NCI-H1092 treated with DMSO at 0.1 percent for 48 hours (cell line): ENCODE measurements at places on chromosomes 2 and 18.

DNA sequence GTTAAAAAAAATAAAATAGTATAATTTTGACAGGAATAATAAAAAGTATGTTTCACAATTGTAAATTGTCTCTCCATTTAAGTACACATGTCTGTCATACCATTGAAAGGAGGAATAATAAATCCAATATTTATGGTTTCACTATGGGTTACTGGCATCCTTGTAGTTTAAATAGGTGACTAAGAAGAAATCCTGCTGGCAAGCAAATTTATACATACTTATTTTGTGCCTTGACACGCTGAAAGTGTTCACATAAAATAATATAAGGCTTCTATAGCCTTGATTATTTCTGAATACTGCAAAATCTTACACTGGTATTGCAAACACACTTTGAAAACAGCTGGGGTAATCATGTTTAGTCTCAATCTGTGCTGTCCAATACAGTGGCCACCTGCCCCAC is 138.3 kb upstream of the ETAA1 start:
- DNase-seq, result no peak

- peak; percentile 47 for DNase-seq
Observed at GRCh38 chr2:70085711-70086277, 1.5 kb upstream of the PCBP1 start.

DNA sequence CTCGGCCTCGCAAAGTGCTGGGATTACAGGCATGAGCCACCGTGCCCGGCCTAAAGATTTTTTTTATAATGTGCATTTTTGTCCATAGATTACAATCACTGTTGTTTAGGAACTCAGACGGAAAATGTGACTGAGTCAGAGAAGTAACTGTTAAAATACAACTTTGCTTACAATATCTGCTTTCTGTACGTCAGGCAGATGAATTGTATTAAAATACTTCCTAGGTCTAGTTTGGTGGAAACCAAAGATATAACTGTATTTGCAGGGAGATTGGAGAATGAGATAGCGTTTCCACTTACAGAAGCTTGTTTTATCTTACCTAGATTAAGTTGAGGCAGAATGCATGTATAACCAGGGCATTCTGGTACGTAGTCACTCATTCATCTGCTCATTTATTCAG is 36.7 kb downstream of the ASAP2 start:
- no peak for DNase-seq

DNA sequence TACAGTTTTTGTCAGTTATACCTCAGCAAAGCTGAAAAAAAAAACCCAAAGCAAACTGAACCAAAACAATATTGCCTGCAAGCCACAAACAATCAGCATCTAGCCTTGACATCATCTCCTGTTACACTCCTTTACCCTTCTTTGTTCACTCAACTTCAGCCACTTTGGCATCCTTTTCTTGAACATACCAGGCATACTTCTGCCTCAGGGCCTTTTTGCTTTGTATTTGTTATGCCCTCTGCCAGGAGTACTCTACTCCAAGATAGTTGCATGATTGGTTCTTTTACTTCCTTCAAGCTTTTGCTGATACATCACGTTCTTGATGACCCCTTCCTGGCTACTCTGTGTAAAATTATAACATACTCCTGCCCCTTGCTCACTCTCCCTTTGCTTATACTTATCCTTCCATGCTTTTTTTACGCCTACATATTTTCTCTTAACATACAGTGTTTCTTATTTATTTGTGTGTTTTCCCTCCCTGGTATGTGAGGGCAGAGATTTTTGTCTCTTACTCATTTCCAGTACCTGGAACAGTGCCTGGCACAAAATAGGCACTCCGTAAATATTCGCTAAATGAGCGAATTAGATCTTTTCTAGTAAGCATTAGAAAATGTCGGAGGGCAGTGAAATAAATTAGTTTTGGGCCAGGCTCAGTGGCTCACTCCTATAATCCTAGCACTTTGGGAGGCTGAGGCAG is 12.7 kb downstream of the ABI2 start:
- DNase-seq, result no peak

DNA sequence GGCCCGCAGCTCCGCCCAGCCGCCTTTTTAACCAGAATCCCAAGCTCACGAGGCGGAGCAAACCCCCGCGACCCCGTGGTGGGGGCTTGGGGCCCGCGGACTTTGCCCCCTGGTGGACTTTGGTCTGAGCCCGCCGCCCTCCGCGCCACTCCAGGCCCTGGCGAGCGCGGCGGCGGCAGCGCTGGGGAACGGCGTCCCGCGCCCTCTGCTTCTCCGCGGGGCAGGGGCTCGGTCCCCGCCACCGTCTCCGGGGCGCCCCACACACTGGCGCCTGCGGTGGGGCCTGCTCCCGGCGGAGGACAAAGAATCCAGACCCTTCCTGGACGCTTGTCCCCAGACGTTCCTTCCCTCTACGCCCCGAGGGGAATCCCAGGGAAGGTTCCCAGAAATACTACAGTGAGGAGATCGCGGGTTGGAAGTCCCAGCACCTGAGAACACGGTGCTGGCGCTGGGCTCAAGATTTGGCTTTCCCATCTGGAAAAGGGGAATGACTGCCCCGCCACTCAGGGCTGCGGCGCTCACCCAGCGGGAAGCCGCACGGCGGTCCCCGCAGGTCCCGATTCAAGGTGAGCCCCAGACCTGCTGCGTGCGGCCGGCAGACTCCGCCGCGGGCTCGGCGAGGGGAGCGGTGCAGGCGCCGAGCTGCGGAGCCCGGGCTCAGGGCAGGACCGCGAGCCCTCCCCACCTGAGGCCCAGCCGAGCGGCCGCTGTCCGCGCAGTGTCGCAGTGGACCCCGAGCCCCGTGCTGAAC is at the start of gene HAAO:
Gene HAAO, minus strand, starts transcription at position 1 of the 751 bp plus-strand sequence. CDS start 47 bp downstream, outside the sequence.
- no peak for DNase-seq

DNA sequence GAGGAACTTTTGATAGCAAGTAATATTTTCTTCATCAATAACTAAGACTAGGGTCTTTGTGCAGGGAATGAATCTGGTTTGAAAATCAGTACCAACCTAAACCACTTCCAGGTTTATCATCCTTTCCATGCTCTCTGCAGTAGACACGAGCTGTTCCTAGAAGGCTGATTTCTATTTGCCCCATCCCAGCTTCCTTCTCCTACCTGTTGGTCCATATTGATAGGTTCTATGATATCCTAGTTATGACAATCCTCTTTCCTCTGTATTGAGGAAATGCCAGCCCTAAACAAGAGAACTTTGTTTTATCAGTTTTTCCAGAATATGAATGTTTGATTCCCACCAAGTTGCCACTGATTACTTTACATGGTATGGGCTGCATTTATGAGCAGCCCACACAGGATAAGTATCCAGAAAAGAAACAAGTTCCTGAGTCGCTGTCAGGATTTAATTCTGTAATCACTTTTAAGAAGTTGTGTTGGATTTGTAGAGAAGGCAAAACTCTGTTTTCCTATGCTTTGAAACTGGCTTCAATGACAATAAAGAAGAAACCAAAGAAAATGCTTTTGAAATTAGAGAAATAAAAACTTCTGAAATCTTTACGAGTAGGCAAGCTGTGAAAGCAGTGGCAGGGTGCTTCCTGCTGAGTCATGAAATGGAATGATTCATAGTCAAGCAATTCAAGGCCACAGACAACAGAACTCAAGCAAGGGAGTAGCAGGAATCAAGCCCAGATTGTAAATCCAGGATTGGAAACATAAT is 37.3 kb upstream of the TANK start:
- DNase-seq, result no peak

DNA sequence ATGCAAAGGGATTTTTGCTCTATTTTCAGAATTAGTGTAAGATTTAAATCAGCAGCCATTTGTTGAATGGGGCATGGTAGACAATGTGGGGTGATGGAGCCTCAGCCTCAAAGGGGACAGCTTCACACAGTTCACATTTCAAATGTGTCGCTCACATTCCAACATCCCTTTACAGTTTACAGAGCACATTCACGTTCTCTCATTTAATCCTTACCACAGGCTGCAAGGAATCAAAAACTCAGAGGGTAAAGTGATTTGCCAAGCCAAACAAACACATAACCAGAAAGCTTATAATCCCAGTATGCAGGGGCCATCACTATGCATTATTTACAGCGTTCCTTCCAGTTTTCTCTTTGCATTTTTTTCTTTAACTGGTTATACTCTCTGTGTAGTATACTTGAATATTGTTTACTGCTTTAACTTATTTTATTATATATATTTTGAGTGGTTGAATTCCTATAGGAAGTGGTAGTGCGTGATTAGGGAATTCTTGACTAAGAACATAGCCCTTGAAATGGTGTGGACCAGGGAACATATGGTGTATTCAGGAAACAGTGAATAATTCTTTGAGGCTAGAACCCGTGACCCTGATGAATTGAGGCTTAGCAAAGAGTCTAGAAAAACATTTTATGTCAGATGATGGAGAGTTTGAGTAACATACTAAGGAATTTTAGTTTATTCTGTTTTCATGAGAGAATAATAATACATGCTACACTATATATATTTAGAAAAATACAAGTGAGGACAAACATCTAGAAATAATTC is 18.1 kb upstream of the TAF1B start:
- no peak for DNase-seq

DNA sequence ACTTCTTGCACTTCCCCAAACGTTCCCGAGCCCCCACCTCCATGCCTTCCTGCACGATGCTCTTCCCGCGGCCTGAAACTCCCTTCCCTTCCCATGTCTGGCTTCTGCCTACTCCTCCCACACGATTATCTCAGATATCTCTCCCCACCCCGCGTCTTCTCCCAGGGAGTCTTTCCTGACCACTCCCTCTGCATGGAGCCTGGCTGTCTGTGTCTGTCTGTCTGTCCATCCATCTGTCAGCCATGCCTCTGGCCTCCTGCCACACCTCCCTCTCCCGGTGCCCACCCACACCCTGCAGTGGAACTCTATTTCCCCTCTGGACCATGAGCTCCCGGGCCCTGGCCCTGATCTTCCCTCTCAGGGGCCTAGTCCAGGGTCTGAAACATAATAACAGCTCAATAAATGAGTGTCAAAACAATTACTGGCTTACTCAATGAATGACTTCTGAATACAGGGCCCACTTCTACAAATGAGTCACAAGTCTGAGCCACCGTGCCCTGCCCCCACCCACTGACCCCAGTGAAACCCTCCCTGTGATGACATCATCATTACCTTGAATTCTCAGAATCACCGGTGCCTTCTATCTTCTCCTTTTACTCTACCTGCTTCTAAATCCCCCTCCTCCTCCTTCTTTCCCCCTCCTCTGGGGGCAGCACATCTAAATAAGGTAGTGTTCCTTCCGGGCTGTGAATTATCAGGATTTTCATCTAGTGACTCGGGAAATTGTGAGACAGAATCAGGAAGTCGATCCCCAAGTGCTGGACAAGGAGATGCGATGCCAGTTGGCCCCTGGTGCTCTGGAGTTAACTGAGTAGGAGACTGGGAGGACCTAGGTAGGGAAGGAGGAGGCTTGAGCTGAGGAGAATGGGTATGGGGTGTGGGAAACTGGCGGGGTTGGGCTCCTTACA is 46.1 kb upstream of the PLB1 start:
- DNase-seq, result no peak

DNA sequence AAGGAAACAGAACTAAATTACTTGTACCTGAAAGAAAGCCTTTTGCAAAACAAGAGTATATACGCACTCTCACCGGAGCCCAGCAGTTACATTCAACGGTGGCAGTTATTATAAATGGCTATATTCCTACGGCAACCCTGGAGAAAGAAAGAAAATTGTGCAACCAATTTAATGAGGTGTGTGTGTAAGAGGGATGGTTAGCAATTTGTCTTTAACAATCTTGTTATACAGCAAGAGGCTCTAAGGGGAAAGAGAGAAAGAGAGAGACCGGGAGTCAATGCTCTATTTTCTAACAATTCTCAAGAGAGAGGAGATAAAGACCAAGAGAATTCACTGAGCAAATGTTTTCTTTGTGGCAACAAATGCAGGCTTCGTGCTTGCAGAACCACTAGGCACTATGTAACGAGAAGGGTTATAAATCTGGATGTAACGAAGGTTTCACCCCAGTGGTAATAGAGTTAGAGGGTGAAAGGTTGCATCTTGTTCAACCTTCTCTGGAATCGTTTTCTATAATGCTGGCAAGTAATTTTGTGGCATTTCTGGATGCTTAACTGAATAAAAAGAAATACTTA is 359.1 kb upstream of the SPRED2 start:
- DNase-seq, result no peak

GRCh38 chr2:156536534-156536933 is 100.4 kb downstream of the GPD2 start:
- DNase-seq, result no peak

- DNase-seq, result peak; percentile 58
Observed at GRCh38 chr2:96916646-96917543, 47.0 kb upstream of the SEMA4C start.

DNA sequence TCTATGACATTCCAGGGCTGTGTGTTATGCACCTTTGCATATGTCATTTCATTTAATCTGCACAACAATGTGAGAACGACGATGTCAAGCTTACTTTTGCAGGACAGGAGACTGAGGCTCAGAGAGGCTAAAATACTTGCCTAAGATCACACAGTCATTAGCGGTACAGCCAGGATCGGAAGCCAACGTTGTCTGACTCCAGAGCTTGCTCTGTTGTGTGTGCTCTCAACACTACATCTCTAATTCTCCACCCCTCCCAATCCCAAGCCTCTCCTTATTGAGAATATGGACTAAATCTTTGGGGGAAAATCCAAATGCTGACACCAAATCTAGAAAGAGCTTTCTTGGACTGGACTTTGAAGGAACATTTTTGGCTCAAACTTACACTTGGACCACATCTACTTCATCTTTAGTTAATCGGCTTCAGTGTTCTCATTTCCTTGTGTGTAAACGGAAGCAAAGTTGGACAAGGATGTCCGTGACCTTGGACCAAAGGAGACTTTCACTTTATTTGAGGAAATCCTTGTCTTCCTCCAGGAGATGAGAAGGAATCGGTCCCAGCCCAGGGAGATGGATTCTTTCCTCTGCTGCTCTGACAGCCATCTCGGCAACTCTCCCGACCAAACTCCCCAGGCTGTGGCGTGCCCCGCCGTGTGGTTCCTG is 242.4 kb downstream of the LPIN1 start:
- DNase-seq, result no peak

DNA sequence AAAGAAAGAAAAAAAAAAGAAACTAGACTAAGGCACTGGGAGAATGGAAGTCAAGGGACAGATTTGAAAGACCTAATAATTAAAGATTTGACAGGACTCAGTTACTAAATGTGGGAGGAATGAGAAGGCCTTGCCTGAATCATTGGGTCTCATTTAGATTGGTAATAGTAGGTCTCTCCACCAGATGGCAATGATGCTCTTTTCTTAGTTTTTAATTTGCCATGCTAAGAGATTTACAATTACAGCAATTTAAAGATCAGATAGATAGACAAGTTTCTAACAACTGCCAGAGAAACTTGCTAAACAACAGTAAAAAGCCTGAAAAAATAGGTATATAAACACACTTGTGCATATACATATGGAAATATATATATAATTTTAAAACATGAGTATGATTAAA is 153.0 kb downstream of the TMEM247 start:
- peak; percentile 16 for DNase-seq

DNA sequence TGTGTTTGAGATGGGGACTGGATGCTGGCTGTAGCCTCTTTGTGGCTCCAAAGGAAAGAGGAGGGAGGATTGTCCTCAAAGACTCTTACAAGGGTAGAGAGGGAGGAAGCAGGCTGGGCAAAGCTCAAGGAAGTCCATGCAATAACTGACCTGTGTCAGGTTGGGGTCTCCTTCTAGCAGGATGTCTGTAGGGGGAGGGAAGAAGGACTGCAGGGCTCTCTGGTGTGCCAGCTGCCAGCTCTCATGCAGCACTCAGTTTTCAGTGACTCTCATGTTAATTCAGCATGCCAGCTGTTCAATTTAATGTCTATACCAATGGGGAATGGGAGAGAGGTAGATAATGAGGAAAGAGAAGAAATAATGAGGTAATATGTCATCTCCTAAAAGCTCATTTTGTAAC is 85.3 kb upstream of the RANBP2 start:
- DNase-seq, result peak; percentile 90
